ENCODE measurements at places on chromosomes 6 and 20.
A peak's percentile ranks its signal among the peaks of the same experiment; 100 is the strongest.

- DNase-seq, result no peak
These were observed 58.7 kb upstream of the REV3L start for GRCh38 chr6:111541682-111542065.

- no peak for DNase-seq
These were observed 64.0 kb upstream of the TFB1M start for GRCh38 chr6:155378276-155378675.

- DNase-seq, result no peak
These were observed 98.9 kb downstream of the HDGFL1 start for GRCh38 chr6:22668307-22668706.

- no peak for DNase-seq
These were observed 6.3 kb downstream of the ME1 start for GRCh38 chr6:83424392-83425018.

GRCh38 chr6:77650098-77650663 is 2.7 kb upstream of the MEI4 start:
- peak; percentile 30 for DNase-seq

DNA sequence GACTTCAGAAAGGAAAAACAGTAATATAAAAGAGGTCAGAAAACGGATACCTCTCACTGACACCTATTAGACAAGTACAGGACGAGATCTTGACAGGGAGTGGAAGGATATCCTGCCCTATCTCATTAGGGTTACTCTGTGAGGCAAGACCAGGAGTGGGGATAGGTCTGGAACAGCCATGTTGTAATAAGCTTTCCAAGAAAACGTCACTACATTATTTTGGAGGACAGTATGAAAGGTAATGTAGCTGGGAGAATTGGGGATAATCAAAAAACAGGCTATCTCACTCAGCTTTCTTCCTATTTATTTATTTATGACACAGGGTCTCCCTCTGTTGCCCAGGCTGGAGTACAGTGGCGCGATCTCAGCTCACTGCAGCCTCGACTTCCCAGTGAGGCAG is 25.3 kb downstream of the HMGN4 start:
- DNase-seq, result no peak

DNA sequence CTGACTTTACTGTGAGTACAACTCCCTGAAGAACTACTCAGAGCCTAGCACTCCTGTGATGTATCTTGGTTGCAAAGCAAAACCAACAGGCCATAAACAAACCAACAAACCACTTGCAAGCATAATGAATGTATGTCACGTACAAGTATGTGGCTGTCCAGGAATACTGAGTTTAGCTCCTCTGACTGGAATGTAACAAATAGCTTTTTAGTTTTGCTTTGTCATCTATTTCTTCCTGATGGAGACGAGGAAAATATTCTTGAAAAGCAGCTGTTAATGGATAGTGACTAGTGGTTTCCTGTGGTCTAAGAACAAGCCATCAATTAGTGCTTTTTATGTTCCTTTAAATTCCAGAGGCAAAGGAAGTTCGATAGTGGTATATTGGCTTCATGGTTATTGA is 101.9 kb upstream of the LY86 start:
- no peak for DNase-seq

All from left renal cortex interstitium (tissue), 4 donors.